H9 (cell line): ENCODE measurements at places on chromosomes 12 and 14. TPM values are rescaled to one million over a fixed set of nuclear protein-coding genes. Genes with fewer than 3 reads are reported as not detected.

PAH gene
- 6.1 and 8.0 TPM in 2 replicates for total RNA-seq

DNA sequence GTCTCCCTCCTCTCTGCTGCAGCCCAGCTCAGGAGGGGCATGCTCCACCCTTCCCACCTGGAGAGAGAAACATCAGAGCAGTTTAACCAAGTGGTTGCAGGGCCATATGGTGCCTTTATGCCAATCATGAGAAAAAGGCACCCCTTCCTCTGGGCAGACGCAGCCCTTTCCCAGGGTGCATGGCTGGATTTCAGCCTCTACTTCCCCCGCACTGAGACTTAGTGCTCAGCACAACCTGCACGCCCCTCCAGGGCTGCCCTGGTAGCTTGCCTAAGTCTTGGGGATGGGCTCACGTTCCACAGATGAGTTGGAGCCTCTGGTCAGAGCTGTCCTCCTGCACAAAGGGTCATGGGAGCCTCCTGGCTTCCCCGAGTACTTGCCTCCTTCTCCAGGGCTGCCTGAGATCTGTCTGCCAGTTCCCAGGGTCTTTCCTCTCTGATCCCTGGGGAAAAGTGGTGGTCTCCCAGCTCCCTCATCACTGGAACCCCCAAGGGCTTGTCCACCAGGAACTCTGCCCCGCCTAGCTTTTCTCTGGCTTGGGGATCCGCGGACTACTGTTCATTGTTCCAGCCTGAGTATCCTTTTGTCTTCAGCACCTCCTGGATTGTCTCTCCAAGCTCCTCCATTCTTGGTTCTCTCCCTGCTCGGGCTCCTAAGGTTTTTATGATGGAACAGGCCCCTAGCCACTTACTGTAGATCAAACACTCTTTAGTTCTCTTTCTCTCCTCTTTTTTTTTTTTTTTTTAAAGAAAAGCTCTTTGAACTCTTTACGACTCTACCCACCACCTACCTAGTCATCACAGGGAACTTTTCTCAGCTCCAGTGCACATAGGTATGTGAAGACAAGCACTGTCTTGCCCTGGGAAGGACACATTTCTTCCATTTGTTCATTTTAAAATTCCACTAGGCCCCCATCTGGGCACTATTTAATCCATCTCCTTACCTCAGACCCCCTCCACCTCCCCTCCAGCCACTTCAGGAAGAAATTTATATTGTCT, 6.1 kb upstream of the KRT74 start:
- DNase-seq: no peak
- no peak overlapping the region for H3K27ac ChIP-seq
- no peaks in the 10 kb centered on the region for H3K36me3 ChIP-seq
- no peaks in the 10 kb centered on the region for H3K27me3 ChIP-seq
- H3K4me3 ChIP-seq: no peak overlapping the region
- H3K4me1 ChIP-seq: no peaks in the 10 kb centered on the region

- no peak overlapping the region for H3K4me3 ChIP-seq
- H3K27me3 ChIP-seq: no peaks in the 10 kb centered on the region
- H3K27ac ChIP-seq: no peak overlapping the region
- H3K4me1 ChIP-seq: peaks cover 1% of the 10 kb centered on the region; the same call in 1 of the 2 replicates
- H3K36me3 ChIP-seq: no peaks in the 10 kb centered on the region; the same call in 2 of the 3 replicates
Measured at GRCh38 chr14:77151918-77152588, 10.5 kb upstream of the ZDHHC22 start.

GRCh38 chr14:51188566-51189185, 51.4 kb upstream of the TMX1 start:
- H3K27me3 ChIP-seq: no peaks in the 10 kb centered on the region
- no peaks in the 10 kb centered on the region for H3K4me1 ChIP-seq
- H3K36me3 ChIP-seq: no peaks in the 10 kb centered on the region

DNA sequence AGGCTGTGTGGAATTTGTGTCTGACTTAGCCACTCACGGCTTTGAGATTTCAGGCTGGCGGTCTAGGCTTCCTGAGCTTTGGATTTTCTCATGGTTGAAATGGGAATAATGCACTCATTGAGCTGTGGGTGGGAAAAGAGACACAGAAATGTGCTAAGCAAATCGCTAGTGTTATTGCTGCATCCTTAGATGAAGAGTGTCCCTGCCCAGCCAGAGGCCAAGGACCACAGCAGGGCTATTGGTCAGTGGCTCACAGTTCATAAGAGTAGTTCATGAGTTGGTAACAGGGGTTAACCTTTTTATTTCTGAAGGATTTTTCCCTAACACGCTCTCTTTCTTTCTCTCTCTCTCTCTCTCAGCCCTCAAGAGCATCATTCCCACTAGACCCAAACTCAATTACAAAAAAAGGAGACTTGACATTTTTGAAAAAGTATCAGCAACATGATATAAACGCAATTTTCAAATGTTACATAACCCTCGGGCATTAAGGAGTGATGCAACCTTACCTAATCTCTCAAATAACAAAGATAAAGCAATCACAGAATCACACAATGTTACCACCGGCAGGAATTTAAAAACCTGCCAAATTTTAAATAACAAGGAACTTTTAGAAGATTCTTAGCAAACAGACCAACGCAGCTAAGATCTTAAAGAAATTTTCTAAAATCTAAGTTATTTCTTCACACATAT, 36.7 kb upstream of the RMST start:
- peaks cover 18% of the 10 kb centered on the region; the same call in 1 of the 2 replicates for H3K4me1 ChIP-seq
- H3K27ac ChIP-seq: no peak overlapping the region
- peaks cover 10% of the 10 kb centered on the region for H3K36me3 ChIP-seq
- no peak for DNase-seq
- H3K4me3 ChIP-seq: no peak overlapping the region
- no peaks in the 10 kb centered on the region for H3K27me3 ChIP-seq

- no peaks in the 10 kb centered on the region for H3K27me3 ChIP-seq
- H3K27ac ChIP-seq: no peak overlapping the region
- no peaks in the 10 kb centered on the region for H3K36me3 ChIP-seq
- no peaks in the 10 kb centered on the region for H3K4me1 ChIP-seq
- DNase-seq: no peak
Measured at GRCh38 chr12:39112064-39112463, 206.7 kb upstream of the CPNE8 start.

- no peaks in the 10 kb centered on the region; the same call in 1 of the 2 replicates for H3K4me1 ChIP-seq
- DNase-seq: no peak
- no peaks in the 10 kb centered on the region for H3K27me3 ChIP-seq
- H3K4me3 ChIP-seq: no peak overlapping the region
- no peaks in the 10 kb centered on the region for H3K36me3 ChIP-seq
Measured at GRCh38 chr12:91577586-91578539, 395.2 kb upstream of the DCN start.

GRCh38 chr12:69401940-69402339, 42.4 kb downstream of the YEATS4 start:
- H3K27ac ChIP-seq: no peak overlapping the region
- H3K36me3 ChIP-seq: peaks cover 12% of the 10 kb centered on the region
- no peak for DNase-seq
- no peak overlapping the region for H3K4me3 ChIP-seq
- H3K27me3 ChIP-seq: no peaks in the 10 kb centered on the region
- no peaks in the 10 kb centered on the region for H3K4me1 ChIP-seq

- H3K36me3 ChIP-seq: no peaks in the 10 kb centered on the region
- peak; percentile 20 for DNase-seq
- no peaks in the 10 kb centered on the region for H3K4me1 ChIP-seq
- no peak overlapping the region for H3K27ac ChIP-seq
Measured at GRCh38 chr12:227923-228845, 14.2 kb upstream of the SLC6A12 start.
